ENCODE measurements at places on chromosomes 16 and 17.

- DNase-seq, result no peak
Measured at GRCh38 chr16:88462396-88462795, 9.3 kb downstream of the ZFPM1 start.

GRCh38 chr16:49874613-49875237 lies 18.8 kb upstream of the ZNF423 start:
- no peak for DNase-seq

GRCh38 chr16:27867122-27868110 lies 196.1 kb downstream of the GSG1L start:
- peak; percentile 49 for DNase-seq

DNA sequence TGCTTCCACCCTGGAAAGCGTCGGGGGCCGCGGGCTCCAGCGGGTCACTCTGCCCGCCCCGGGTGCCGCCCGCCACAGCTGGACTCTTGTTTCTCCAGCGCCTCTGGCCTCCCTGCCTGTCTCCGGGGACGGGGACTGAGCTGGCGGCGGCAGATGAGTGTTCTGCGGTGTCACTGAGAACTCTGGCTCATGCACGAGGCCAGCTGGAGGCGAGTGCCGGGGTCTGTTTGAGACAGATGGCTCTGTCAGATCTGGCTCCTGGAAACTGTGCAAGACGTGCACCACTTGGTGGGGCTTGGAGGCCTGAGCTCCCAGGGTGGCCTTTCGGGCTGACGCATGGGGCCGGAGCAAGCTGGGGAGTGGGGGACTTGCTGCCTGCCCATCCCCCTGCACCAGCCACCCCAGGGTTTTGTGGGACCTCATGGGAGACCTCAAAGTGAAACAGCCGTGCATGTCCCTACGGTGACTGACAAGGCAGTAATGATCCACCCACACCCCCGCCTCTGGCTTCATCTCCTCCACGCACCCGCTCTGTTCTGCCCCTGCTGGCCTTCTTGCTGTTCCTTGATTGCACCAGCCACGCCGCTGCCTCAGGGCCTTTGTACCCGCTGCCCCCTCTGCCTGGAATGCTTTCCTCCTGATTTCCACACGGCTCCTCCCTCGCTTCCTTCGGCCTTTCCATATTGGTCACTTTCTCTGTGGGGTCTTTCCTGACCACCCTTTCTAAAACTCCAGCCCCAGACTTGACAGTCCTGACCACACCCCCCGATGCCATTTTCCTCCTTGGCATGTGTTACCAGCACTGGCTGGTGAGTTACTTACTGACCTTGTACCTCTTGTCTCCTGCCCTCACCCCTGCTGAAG lies 174.9 kb upstream of the CIBAR2 start:
- no peak for DNase-seq

DNA sequence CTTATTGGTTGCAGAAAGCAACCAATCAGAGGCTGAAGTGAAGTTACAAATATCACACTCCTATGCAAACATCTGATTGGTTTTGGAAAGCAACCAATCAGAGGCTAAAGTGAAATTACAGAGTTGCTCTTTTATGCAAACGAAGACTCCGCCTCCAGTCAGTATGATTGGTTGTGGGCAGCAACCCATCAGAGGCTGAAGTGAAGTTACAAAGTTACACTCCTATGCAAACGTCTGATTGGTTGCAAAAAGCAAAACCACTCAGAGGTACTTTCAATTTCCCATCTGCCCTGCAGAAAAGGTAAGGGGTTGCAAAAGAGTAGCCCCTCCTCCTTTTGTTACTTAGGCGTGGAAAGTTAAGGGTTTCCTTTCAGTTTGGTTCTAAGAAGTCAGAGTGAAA lies 697.3 kb downstream of the MAF start:
- DNase-seq, result no peak

DNA sequence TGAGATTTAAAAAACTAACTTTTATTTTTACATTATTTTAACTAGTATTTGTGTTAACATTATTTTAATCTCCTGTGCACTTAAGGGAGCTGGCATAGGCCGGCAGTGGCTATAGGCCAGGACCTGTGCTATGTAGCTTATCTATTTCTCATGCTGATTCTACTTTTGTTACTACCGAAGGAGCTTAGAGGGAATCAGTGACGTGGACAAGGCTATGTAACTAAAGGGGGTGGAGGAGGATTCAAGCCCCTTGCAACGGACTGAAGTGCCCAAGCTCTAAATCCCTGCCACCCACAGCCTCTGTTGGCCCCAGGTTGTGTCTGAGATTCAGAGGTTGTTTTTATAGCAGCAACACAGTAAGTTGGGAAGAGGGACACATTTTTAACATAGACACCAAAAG lies 356.4 kb downstream of the WWOX start:
- no peak for DNase-seq

DNA sequence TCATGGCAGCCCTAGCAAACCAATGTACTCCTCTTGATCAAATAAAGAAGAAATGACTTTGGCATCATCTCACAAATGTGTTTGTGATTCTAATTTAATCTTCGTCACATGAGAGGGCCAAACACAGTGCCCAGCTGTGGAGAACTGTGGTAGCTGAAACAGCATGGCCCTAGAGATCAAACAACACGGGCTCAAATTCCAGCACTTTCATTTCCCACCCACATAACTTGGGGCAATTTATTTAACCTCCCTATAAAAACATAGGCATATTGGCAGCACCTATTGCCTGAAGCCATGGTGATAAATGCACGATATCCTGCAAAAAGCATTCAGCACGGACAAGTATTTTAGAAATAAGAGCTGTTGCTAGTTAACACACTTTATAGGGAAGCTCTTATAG lies 2.5 kb downstream of the ACSM1 start:
- no peak for DNase-seq

DNA sequence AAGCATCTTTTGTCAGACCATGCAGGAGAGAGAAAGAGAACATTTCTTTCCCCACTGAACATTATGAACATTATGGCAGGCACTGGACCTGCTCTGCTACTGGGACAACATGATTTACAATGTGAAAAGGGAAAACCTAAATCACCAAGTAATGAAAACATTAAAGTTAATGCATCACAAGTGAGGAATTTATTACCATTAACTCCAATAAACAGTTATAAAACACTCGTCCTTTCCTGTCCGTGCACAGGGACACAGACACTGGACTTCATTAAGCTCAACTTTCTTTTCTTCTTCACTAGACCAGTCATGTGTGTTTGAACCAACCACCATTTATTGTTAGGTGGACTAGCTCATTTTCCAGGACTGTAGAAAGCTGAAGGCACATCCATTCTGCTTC lies 95.4 kb downstream of the SNX11 start:
- DNase-seq, result no peak

- no peak for DNase-seq
Measured at GRCh38 chr16:30829130-30830071, 42.4 kb upstream of the ZNF629 start.

DNA sequence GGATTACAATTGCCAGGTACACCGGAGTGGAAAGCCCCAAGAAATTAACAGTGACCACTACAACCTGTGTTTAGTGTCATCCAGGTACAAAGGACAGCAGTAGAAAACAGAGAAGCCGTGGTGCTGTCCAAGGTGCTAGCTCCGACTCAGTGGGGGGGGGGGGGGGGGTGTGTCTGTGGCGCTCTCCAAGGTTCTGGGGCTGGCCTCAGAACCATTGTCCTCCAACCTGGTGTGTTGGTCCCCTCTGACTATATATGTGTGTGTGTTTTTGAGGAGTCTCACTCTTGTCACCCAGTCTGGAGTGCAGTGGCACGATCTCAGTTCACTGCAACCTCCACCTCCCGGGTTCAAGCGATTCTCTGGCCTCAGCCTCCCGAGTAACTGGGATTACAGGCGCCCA lies 5.8 kb upstream of the ZNF23 start:
- DNase-seq, result peak; percentile 3

GRCh38 chr17:58328195-58329034 lies at the start of gene TSPOAP1:
Gene TSPOAP1 (minus strand): TSS chr17:58328795. CDS start chr17:58327920, 875 bp downstream.
- peak; percentile 54 for DNase-seq

DNA sequence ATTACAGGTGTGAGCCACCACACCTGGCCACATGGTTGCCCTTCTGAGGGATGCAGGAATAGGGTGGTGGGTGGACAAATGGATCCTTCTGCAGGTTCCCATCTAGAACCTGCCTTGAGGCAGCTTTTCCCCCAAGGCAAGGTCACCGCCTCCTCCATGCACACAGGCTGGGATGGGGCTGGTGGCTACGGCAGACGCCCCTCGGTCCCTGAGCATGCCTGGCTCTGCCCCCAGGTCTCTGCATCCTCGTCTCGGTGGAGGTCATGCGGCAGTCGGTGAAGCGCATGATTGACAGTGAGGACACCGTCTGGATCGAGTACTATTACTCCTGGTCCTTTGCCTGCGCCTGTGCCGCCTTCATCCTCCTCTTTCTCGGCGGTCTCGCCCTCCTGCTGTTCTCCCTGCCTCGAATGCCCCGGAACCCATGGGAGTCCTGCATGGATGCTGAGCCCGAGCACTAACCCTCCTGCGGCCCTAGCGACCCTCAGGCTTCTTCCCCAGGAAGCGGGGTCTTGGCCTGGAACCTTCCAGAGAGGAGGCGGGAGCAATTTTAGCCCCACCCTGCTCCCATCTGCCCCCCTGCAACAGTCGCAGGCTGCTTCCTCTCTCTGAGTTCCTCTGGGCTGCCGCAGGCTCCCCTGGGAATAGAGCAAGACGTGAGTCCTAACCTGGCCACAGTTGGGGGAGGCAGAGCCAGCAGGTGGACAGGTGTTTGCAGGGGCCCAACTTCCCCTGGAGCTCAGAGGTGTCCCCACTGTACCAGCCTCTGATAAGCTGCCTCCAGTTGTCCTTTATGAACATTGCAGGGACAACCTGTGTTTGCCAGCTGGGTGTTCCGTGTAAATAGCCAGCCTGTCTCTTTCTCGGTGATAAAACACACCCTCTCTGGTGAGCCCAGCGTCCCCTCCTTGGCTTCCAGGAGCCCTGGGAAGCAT lies 11.7 kb downstream of the CACNG1 start:
- no peak for DNase-seq

GRCh38 chr17:5044630-5045029 lies 9.4 kb upstream of the SLC52A1 start:
- no peak for DNase-seq

- no peak for DNase-seq
Measured at GRCh38 chr16:62363501-62363900, 327.3 kb upstream of the CDH8 start.

GRCh38 chr17:27519550-27519949 lies 63.3 kb downstream of the KSR1 start:
- no peak for DNase-seq

- no peak for DNase-seq
Measured at GRCh38 chr16:50967827-50968612, 183.1 kb downstream of the SALL1 start.

GRCh38 chr17:55546481-55546880 lies 35.2 kb upstream of the SMIM36 start:
- DNase-seq, result no peak

- DNase-seq, result no peak
Measured at GRCh38 chr16:79609861-79610260, 9.3 kb upstream of the MAF start.

- DNase-seq, result no peak
Measured at GRCh38 chr17:28892024-28892423, 5.5 kb downstream of the FLOT2 start.

- no peak for DNase-seq
Measured at GRCh38 chr17:8066841-8067775, 20.4 kb downstream of the ALOX12B start.

DNA sequence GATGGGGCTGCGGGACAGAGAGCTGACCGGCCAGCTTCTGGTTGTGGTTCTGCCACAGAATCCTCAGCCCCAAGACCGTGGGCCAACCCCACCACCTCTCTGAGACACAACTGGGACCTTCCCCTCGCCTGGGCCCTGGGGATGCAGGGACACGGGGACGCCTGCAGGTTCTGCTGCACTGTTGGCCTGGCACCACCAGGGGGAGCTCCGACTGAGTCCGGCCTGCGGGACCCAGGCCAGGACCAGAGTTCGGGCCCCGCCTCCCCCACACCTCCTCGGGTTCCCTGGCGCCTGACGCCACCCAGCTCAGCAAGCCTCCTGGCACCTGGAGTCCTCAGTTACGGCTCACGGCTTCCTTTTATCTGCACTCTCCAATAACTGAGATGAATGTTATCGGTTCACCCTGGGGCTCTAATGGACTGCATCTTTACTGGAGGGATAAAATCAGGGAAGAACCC lies 27.3 kb downstream of the TBC1D16 start:
- DNase-seq, result peak; percentile 59

- peak; percentile 96 for DNase-seq
Measured at GRCh38 chr16:14354561-14355351, 275.3 kb downstream of the PARN start.

GRCh38 chr17:33318241-33318640 lies 25.1 kb upstream of the ASIC2 start:
- no peak for DNase-seq

GRCh38 chr16:3836641-3837040 lies 43.9 kb downstream of the CREBBP start:
- no peak for DNase-seq

- DNase-seq, result no peak
Measured at GRCh38 chr16:57489229-57489628, 2.9 kb upstream of the DOK4 start.

DNA sequence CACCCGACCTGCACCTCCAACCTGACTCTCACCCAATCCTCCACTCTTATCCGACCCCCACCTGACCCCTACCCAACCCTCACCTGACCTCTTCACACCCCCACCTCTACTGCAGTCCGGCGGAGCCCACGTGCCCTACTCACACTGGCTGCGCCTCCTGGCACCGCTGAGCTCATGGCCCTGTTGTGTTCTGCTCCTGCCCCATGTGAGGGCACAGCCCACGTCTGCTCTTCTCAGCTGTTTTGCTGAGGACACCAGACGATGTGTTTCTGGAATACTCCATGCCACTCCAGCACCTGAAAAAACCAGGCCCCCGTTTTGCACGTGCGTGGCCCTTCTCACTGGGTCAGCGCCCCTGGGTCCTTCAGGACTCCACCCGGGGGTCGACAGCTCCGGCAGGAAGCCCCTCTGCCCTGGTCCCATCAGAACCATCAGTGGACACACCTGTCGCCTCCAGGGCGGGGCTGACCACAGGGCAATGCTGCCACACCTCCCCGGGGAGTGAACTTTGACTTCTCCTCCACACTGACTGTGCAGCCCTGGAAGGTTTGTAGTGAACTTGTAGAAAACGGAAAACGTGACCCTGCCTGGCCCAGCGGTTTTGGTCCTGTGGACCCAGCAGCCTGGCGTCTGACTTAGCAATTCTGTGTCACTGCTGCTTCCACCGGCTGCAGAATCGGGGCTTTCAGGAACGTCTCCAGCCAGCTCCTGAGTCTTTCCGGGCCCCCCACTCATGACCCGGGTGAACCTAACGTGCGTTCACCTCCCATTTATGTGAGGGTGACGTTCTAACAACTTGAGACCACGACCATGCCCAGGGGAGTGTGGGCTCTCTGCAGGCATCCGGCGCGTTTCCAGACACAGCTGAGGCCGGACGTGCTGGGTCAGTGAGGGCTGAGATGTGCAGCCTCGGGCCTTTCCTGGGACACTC lies 5.7 kb upstream of the RAB40B start:
- no peak for DNase-seq

Data from CD14-positive monocyte (primary cell).